ENCODE measurements at places on chromosomes 5 and 9. TPM values are rescaled to one million over a fixed set of nuclear protein-coding genes. Genes with fewer than 3 reads are reported as not detected.
A peak's percentile ranks its signal among the peaks of the same experiment; 100 is the strongest.

GRCh38 chr5:89457411-89458331, 574.7 kb upstream of the MEF2C start:
- peak; percentile 43 for DNase-seq

DNA sequence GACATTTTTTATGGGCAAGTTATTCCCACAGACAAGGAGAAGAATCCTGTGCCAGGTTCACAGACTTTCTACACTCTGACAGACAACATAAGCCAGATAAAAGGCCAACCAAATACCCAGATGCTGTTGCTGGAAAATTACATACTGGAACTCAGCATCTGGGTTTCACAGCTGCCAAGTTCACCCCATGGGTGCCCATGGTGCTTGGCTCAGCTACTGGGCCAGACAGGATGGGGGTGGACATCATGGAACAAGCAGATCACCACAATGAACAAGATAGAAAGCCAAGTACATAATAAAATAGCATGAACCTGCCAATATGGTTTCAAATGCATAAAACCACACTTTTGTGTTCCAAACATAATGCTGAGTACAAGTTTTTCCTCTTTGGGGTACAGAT, 999.8 kb downstream of the NR2F1-AS1 start:
- no peak for DNase-seq

DNA sequence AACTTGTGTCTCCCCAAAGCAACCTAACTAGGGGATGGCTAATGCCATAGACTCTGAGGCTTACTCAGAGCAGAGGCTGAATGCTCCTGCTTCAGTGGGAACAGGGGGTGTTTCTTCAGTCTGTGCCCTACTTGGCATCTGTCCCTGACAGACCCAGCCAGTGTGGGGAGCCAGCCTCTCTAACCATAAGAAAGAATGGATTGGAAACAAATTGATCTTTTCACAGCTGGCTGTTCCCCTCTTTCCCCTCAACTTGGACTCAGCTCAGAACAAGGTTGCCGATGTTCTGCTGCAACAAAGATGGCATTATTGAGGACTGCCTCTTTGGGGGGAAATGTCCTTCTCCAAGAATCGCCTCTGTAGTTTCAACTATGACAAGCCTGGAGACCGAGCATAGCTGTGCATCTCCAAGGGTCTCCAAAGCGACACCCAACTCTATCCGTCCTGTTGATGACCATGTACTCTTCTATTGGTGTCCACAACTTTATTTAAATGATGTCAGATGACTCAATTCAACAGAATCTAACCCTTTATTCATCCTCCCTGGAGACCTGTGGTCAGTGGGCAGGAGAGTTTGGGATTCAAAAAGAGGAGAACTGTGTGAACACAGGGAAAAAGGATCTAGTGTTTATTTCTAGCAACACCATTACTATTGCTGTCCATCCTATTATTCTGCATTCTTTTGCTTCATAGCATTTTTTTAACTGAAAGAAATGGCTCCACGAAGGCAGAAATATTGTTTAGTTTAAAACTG, 24.7 kb upstream of the TNC start:
- no peak for DNase-seq

- DNase-seq = peak; percentile 30
These were observed 28.7 kb downstream of the DMRT3 start for GRCh38 chr9:1005043-1005667.

DNA sequence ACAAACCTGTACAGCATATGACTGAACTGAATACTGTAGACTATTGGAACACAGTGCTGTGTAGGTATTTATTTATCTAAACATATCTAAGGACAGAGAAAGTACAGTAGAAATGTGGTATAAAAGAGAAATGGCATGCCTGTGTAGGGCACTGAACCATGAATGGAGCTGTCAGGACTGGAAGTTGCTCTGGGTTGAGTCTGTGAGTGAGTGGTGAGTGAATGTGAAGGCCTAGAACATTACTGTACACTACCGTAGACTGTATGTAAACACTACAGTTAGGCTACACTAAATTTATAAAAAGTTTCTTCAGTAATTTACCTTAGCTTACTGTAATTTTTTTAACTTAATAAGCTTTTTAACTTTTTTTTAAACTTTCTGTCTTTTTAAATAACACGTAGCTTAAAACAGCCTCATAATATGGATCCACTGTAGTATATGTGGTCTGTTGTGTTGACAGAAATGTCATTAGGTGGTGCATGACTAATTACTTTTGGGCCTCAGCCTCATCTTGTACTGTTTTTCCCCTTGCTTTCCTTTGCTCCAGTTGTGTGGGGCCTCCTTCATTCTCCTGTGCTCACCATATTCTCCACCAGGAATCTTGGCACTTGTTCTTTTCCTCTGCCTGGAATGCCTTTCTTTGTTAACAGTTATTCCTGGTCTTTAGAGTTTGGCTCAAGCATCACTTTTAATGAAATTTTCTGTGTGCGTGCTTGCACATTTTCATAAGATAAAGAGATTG, 8.8 kb downstream of the SPIN1 start:
- DNase-seq = peak; percentile 31

The PTTG1 gene
- total RNA-seq = 973 TPM

The JADE2 gene
- 36.9 TPM for total RNA-seq

The SPINK13 gene
- total RNA-seq = 0.14 TPM
